Breast epithelium (tissue), 4 donors: ENCODE measurements at places on chromosomes 2 and 18.

DNA sequence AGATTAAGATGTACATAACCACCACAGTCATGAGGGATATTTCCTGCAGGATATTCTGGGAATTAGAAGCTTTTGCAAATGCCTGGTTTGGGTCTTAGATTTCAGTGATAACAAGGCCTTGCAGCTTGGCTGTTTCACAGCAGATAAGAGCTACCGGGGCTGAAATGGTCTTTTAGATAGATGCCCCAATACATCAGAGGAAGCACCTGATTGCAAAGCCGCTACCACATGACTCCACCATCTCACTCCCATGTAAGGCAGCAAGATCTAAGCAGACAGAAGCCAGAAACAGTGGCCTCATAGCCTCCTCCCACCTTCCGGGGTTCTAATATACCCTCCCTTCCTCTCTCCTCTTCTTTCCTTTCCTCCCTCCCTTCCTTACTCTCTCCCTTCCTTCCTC is 31.1 kb upstream of the EPG5 start:
- H3K36me3 ChIP-seq, result no peaks in the 10 kb centered on the region
- no peak for DNase-seq
- no peak overlapping the region for H3K4me3 ChIP-seq
- no peaks in the 10 kb centered on the region for H3K4me1 ChIP-seq
- H3K27me3 ChIP-seq, result no peaks in the 10 kb centered on the region

GRCh38 chr2:128638341-128639119 is 319.9 kb upstream of the HS6ST1 start:
- no peak overlapping the region for H3K27ac ChIP-seq
- H3K4me3 ChIP-seq, result no peak overlapping the region
- H3K4me1 ChIP-seq, result no peaks in the 10 kb centered on the region
- no peaks in the 10 kb centered on the region for H3K36me3 ChIP-seq
- DNase-seq, result peak; percentile 33

- H3K4me1 ChIP-seq, result no peaks in the 10 kb centered on the region
- H3K36me3 ChIP-seq, result no peaks in the 10 kb centered on the region
- no peak for DNase-seq
- H3K4me3 ChIP-seq, result no peak overlapping the region
These were observed 13.3 kb downstream of the CD28 start for GRCh38 chr2:203719456-203720410.

DNA sequence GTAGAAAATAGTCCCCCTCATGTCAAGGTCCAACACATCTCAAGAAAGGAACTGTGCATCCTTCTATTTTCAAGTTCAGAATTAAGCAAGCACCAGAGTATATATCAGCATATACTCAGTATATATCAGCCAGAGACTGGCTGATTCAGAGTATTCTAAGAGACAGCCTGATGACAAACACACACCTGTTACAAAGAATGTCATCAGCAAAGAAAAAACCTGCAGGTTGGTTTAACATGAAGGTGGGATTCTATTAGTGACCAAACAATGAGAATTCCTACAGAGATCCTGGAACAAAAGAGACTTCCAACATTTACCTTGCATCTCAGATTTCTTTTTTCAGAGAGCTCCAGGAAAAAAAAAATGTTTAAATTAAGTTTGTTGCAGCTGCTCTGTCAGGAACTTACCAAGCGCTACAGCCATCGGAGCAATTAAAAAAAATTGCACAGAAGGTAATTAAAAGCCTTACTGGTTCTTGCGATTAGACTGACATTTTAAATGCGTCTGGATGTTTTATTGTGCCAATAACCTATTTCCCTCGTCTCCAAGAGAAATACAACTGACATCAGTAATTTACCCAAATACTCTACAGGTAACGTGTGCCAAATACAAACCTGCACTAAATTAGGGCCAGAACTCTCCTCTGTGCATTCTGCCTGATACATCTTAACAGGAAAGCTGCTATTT is 218.1 kb downstream of the HNMT start:
- H3K36me3 ChIP-seq, result no peaks in the 10 kb centered on the region
- H3K4me1 ChIP-seq, result no peaks in the 10 kb centered on the region
- DNase-seq, result no peak
- H3K4me3 ChIP-seq, result no peak overlapping the region

- no peak overlapping the region for H3K4me3 ChIP-seq
- H3K27ac ChIP-seq, result no peak overlapping the region
- no peaks in the 10 kb centered on the region for H3K36me3 ChIP-seq
These were observed 17.9 kb upstream of the GNAL start for GRCh38 chr18:11671156-11671555.

- no peaks in the 10 kb centered on the region for H3K27me3 ChIP-seq
- H3K27ac ChIP-seq, result peak overlapping the region; percentile 35
These were observed 67.5 kb downstream of the ZEB2 start for GRCh38 chr2:144452169-144452988.

DNA sequence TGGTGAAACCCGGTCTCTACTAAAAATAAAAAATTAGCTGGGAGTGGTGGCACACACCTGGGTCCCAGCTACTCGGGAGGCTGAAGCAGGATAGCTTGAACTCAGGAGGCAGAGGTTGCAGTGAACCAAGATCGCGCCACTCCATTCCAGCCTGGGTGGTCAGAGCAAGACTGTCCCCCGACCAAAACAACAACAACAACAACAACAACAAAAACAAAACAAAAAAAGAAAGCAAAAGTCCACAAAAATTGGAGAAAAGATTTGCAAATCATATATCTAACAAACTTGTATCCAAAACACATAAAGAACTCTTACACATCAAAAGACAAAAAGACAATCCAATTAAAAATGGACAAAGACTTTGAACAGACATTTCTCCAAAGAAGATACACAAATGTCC is 10.4 kb downstream of the PPM1G start:
- no peaks in the 10 kb centered on the region for H3K4me1 ChIP-seq
- no peaks in the 10 kb centered on the region for H3K36me3 ChIP-seq
- no peaks in the 10 kb centered on the region for H3K27me3 ChIP-seq
- DNase-seq, result no peak
- H3K27ac ChIP-seq, result no peak overlapping the region

GRCh38 chr2:101012706-101013181 is 10.7 kb downstream of the RPL31 start:
- no peaks in the 10 kb centered on the region for H3K27me3 ChIP-seq
- no peaks in the 10 kb centered on the region for H3K4me1 ChIP-seq
- H3K4me3 ChIP-seq, result no peak overlapping the region
- peaks cover 8% of the 10 kb centered on the region for H3K36me3 ChIP-seq
- no peak overlapping the region for H3K27ac ChIP-seq

GRCh38 chr2:189406586-189407233 is 34.6 kb upstream of the WDR75 start:
- no peaks in the 10 kb centered on the region for H3K27me3 ChIP-seq
- DNase-seq, result no peak
- H3K4me3 ChIP-seq, result no peak overlapping the region

DNA sequence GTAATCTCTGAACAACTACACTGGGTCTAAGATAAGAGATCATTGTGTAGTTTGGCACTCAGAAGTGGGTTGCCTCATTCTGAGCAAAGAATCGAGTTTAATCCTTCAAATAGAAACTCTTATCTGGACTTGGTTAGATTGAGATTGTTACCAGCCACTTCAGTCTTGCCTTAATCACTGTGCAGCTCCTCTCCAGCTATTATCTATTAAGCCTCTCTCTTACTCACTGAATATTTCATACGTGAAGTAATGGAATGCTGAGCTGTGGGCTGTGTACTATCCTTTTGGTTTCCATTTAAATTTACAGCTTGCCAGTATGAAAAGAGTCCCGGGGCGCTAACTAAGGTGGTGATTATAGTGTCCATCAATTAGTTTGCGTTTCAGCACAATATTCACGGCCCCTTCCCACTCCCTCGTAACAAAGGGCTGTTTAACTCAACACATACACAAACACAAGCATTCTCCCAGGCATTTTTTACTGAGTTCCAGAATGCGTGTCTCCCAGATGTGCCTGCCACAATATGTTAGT is 65.7 kb upstream of the NCKAP5 start:
- no peaks in the 10 kb centered on the region for H3K27me3 ChIP-seq
- H3K36me3 ChIP-seq, result no peaks in the 10 kb centered on the region
- DNase-seq, result no peak
- H3K4me1 ChIP-seq, result no peaks in the 10 kb centered on the region

DNA sequence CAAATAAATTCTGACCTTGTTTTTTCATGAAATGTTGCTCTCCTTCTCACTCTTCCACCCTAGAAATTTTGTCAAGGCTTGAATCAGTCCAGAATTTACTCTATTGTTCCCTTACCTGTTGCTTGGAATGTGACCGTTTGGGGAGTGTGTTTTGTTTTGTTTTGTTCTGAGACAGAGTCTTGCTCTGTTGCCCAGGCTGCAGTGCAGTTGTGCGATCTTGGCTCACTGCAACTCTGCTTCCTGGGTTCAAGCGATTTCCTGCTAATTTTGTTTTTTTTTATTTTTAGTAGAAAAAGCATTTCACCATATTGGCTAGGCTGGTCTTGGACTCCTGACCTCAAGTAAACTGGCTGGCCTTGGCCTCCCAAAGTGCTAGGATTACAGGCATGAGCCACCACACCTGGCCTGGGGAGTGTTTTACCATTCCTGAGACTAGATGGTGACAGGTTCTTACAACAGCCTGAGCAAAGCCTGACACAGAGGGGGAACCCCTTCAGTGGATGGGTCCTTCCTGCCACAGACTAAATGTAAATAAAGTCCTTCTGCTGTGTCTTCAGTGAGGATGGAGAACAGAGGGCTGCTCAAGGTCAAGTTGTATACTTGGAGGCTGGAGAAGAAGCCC is 52.0 kb downstream of the HAUS1 start:
- H3K4me3 ChIP-seq, result no peak overlapping the region
- no peak for DNase-seq
- H3K27ac ChIP-seq, result no peak overlapping the region
- no peaks in the 10 kb centered on the region for H3K27me3 ChIP-seq
- H3K36me3 ChIP-seq, result no peaks in the 10 kb centered on the region

DNA sequence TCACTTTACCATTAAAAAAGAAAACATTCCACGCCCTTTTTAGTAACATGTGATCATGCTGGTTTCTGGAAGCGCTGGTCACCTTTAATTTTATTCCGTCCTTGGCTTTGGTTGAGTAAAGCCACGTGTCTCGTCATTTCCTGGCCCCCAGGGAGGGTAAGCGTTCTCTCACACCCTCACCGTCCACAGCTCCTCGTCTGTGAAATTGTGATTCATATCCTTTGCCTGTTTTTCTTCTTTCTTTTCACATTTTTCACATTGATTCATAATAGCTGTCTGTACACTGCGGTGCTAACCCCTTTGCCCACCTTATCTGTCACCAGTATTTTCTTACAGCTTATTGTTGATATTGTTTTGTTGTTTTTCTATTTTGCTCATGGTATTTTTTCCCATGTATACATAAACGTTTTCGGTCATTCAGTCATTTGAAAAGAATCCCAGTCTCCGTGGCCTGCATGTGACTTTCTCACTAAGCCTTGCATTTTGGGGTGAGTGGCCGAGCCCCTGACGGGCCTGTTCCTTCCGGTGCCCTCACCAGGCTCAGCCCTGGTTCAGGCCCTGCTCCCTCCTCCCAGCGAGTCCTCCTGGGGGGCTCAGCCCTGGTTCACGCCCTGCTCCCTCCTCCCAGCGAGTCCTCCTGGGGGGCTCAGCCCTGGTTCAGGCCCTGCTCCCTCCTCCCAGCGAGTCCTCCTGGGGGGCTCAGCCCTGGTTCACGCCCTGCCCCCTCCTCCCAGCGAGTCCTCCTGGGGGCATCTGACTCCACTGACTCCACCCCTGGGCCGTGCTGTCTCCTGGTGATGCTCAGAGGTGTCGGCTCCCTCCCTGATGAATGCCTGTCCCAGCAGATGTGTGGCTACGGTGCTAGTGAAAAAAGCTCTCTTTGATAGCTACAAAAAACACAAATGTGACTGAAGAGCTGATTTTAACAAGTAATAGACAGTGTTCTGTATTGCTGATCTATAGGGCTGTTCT is 249.7 kb upstream of the PXDN start:
- H3K4me1 ChIP-seq, result no peaks in the 10 kb centered on the region
- no peak for DNase-seq
- no peaks in the 10 kb centered on the region for H3K36me3 ChIP-seq
- no peak overlapping the region for H3K4me3 ChIP-seq
- H3K27ac ChIP-seq, result no peak overlapping the region

DNA sequence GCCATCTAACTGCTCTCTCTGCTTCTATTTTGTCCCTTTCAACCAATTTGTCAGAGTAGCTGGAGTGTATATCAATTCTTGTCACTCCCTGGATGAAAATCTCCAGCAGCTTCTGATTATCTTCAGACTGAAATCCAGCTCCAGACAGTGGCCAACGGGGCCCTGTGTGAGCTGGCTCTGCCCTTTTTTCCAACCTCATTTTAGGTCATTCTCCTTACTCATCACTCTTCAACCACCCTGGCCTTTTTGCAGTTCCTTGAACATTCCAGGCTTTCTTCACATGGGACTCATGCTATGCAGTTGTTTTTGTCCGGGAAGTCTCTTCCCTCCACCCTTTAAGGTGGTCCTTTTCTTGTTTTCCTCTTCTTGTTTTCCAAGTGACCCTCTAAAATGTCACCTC is 15.4 kb upstream of the FAP start:
- H3K36me3 ChIP-seq, result no peaks in the 10 kb centered on the region
- H3K27ac ChIP-seq, result peak overlapping the region; percentile 2
- H3K4me1 ChIP-seq, result no peaks in the 10 kb centered on the region
- no peaks in the 10 kb centered on the region for H3K27me3 ChIP-seq

DNA sequence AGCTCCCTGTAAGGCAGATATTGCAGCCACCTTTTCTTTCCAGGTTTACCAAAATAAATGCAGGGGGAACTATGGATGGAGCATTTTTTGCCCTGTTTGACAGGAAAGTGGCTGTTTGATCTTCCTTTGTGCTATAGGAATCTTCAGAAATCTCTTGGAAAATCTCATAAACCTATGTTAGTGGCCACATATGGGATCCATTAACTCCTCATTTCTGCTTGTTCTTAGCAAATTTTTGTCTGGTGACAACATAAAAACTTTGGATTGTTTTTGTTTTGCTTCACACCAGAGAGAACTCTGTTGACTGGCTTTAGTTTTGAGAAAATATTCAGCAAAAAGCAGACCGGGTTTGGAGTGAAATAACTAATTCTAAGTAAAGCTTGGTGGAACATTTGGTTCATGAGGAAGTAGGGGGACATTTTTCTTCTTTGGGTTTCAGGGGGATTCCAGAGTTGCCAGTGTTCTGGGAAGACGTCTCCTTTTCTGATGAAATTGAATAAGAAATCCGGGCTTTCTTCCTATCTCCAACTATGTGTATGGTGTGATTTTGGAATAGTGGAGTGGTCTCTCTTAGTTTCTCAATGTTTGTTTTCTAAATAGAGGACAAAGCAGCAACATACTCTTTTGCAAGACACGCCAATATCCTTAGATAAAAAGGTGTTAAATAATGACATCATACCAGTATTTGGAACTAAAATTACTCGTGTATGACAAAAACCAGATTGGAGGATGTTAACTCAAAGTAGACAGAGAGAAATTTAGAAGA is 174.4 kb downstream of the ICOS start:
- H3K36me3 ChIP-seq, result no peaks in the 10 kb centered on the region
- no peak for DNase-seq
- peak overlapping the region; percentile 65 for H3K27ac ChIP-seq
- no peak overlapping the region for H3K4me3 ChIP-seq
- H3K27me3 ChIP-seq, result no peaks in the 10 kb centered on the region

- no peaks in the 10 kb centered on the region for H3K4me1 ChIP-seq
- DNase-seq, result no peak
- no peaks in the 10 kb centered on the region for H3K27me3 ChIP-seq
- no peaks in the 10 kb centered on the region for H3K36me3 ChIP-seq
- no peak overlapping the region for H3K4me3 ChIP-seq
These were observed 11.8 kb upstream of the GNLY start for GRCh38 chr2:85682378-85682777.

GRCh38 chr18:71431689-71432088 is 1112.5 kb downstream of the CBLN2 start:
- H3K4me1 ChIP-seq, result no peaks in the 10 kb centered on the region
- no peaks in the 10 kb centered on the region for H3K36me3 ChIP-seq
- no peaks in the 10 kb centered on the region for H3K27me3 ChIP-seq
- H3K4me3 ChIP-seq, result no peak overlapping the region
- no peak overlapping the region for H3K27ac ChIP-seq
